ENCODE measurements at places on chromosomes 12 and 14.

- no peak for DNase-seq
Measured at GRCh38 chr14:20620798-20621478, 20.6 kb downstream of the OR6S1 start.

DNA sequence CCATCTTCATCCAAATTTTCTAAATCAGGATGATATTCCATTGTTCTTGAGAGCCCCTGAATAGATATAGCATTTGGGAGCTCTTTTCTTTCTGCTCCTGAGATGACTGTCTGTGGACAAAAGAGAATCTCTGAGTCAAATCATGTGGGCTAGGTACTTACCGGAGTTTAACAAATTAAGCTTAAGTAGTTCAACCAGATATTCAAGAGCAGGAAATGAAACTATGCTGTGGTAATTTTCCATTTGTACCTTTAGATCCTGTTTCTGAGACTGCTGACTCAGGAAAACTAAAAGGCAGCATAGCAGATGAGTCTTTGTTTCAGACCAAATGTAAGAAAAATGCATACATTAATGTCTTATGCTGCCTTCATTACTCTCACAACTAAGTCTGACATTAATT, at the start of gene CLEC7A:
Gene CLEC7A (minus strand): TSS at position 158 of the 400 bp plus-strand sequence. CDS start 117 bp downstream, at position 41.
- DNase-seq = peak; percentile 23

DNA sequence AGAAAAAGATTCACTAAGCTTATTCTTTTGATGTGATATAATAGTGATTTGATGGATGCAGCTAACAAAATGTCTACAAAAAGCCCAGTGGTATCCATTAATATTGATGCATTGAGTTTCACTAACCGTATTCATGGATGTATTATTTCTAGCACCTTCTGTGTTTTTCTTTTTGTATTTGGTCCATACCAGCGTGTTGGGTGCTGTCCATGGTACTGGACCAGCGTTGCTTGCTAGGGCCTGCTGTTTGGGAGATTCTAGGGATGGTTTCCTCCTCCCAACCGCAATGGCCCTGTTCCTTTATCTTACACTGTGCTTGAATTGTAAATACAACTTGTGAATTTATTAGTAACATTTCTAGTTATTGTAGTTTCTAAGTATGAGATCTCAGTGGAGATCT, 31.7 kb downstream of the ANO4 start:
- DNase-seq = no peak

GRCh38 chr12:75738486-75738885, 227.1 kb upstream of the KRR1 start:
- DNase-seq = no peak

- DNase-seq = no peak
Measured at GRCh38 chr12:106896603-106897002, 59.1 kb upstream of the TMEM263 start.

- DNase-seq = no peak
Measured at GRCh38 chr14:70658899-70659298, 17.2 kb downstream of the TTC9 start.

GRCh38 chr12:91188778-91189177, 6.2 kb upstream of the DCN start:
- no peak for DNase-seq

- DNase-seq = no peak
Measured at GRCh38 chr14:94384342-94384741, 4.1 kb downstream of the SERPINA1 start.

- peak; percentile 29 for DNase-seq
Measured at GRCh38 chr12:7695566-7696197, at the start of gene GDF3. Gene GDF3 (minus strand): TSS chr12:7695775. CDS start chr12:7695728, 47 bp downstream.

DNA sequence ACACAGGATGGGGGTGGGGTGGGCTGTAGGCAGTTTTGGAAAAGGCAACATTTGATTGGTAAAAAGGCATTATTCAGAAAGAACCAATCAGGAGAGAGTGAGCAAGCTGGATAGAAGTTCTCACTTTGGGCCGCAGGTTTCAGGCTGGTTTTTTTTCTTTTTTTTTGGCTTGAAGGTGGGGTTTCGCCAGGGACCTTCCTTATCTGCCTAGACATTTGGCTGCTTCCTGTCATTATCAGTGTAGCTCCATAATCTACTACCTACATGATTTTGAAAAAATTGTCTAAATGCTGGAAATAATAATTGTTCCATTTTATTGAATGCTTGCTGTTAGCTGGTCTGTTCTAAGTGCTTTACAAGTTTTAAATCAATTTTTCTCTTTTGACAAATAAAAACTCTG, 649.0 kb downstream of the TMTC2 start:
- no peak for DNase-seq

GRCh38 chr12:104598342-104599271, 141.9 kb downstream of the CHST11 start:
- no peak for DNase-seq

DNA sequence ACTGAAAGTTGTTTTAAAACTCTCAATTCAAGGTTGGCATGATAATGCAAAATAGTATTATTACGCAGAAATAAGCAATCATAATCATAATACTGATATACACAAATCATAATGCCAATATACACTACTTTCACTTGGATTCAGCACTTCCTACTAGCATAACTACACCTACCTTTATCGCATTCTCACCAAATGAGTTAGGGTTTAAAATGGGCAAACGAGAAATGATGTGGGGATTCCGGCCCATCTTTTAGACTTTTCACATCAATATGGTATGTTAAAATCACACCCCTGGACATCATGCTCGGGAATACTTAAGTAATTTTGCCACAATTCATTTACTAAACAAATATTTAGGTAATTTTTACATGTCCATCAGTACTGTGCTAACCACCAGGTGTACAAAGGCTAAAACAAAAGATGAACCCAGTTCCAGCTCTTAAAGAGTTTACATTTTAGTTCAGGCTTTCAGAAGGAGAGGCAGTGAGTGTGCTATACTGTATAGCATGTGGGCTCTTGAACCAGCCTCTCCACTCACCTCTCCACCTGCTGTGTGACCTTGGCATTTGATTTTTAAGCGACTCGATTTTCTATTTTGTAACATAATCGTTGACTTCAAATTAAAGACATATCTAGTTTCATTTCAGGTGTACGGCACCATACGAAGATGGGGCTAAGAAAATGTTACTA, 1.1 kb upstream of the USP15 start:
- DNase-seq = peak; percentile 15

- no peak for DNase-seq
Measured at GRCh38 chr12:8886502-8887284, 27.6 kb upstream of the PHC1 start.

- DNase-seq = no peak
Measured at GRCh38 chr14:23561259-23561658, 5.2 kb downstream of the THTPA start.

DNA sequence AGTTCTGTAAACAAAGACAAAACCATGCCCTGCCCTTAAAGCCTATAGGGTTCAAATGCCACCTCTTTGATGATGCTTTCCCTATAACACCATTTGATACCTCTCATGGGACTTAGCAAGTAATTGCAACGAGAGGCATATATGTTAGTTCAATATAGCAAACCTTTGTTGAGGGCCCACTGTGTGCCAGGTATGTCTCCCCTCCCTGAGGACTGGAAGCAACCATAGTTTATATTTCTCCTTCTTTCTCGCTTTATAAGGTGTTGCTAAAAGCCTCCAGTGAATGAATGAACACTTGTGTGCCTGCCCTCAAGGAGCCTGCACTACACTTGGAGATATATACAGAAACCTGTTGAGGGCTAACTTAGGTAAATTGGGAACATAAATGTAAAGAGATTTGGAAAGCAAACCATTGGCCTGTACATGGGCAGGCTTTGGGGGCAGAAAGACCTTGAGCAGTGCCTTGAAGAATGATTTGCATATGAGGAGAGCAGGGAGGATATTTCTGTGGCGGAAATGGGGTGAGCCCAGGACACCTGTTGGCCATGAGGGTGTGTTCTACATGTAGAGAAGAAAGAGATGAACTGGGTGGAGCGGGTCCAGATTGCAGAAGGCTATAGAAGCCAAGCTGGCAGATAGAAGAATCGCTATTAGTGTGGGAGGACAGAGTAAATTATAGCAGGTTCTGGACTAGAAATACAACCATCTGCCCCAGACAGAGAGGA, 1.8 kb upstream of the CKAP4 start:
- DNase-seq = no peak
